Lung microvascular endothelial cell (primary cell): ENCODE measurements at places on chromosomes 4 and X. TPM values are rescaled to one million over a fixed set of nuclear protein-coding genes. Genes with fewer than 3 reads are reported as not detected.

CCDC158 gene
- not detected in 2 replicates for total RNA-seq

FANCB gene
- total RNA-seq, result 1.8 and 2.4 TPM in 2 replicates

POU4F2 gene
- total RNA-seq, result not detected in 2 replicates

POLN gene
- 1.3 and 3.4 TPM in 2 replicates for total RNA-seq

MAGEA8 gene
- not detected in 2 replicates for total RNA-seq

MAGED1 gene
- total RNA-seq, result 41.3 and 51.4 TPM in 2 replicates

PLK4 gene
- 3.6 and 7.8 TPM in 2 replicates for total RNA-seq

GRK4 gene
- 1.3 and 3.0 TPM in 2 replicates for total RNA-seq

ANK2 gene
- 35.1 and 55.8 TPM in 2 replicates for total RNA-seq

RENBP gene
- 13.9 and 35.9 TPM in 2 replicates for total RNA-seq

UGT2A1 gene
- total RNA-seq, result not detected in 2 replicates

IL2 gene
- not detected in 2 replicates for total RNA-seq

ZMAT1 gene
- 0.65 and 1.2 TPM in 2 replicates for total RNA-seq

JAKMIP1 gene
- total RNA-seq, result not detected in 2 replicates

CT55 gene
- total RNA-seq, result not detected in 2 replicates

DRP2 gene
- total RNA-seq, result 0.22 TPM in 1 of 2 replicates, not detected in the other

PDLIM3 gene
- 25.5 and 58.5 TPM in 2 replicates for total RNA-seq

MAGEA12 gene
- not detected in 2 replicates for total RNA-seq

MED14 gene
- 13.3 and 14.1 TPM in 2 replicates for total RNA-seq

FMR1NB gene
- total RNA-seq, result not detected in 2 replicates

CCDC110 gene
- total RNA-seq, result 0.44 and 0.60 TPM in 2 replicates

PABPC1L2A gene
- not detected in 2 replicates for total RNA-seq

ATP5ME gene
- 215 and 297 TPM in 2 replicates for total RNA-seq

HPSE gene
- total RNA-seq, result 4.4 and 7.3 TPM in 2 replicates

CENPVL1 gene
- not detected in 2 replicates for total RNA-seq

BGN gene
- total RNA-seq, result 15.3 TPM in 2 replicates

NPY5R gene
- total RNA-seq, result not detected in 2 replicates

TEX13B gene
- total RNA-seq, result not detected in 2 replicates

SMIM10L2A gene
- total RNA-seq, result 0.40 and 0.65 TPM in 2 replicates

CDS1 gene
- total RNA-seq, result under 0.01 TPM in 1 of 2 replicates, not detected in the other

PCDH18 gene
- under 0.01 and 0.22 TPM in 2 replicates for total RNA-seq

FGF5 gene
- total RNA-seq, result 0.22 TPM in 1 of 2 replicates, not detected in the other

TLR3 gene
- 0.40 and 0.44 TPM in 2 replicates for total RNA-seq

MRPL1 gene
- total RNA-seq, result 18.3 and 20.9 TPM in 2 replicates

ADAM29 gene
- not detected in 2 replicates for total RNA-seq
